ENCODE measurements at places on chromosomes 16 and 17.

DNA sequence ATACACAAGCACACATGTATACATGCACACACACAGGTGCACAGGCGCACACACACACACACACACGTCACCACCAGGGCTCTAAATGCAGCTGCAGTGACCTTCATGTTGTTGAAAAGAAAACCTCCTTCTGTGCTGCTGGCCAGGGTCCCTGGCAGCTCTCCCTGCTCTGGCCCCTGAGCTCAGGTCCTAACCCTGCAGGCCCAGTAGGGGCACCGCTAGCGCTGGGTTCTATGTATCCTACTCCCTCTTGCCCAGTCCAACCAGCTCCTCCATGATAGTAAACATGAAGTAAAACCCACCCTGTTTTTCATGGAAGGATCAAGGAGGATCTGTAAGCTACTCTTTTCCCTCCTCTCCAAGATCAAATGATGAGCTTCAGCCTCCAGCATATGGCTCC lies 172.8 kb downstream of the RBFOX3 start:
- no peaks in the 10 kb centered on the region for H3K4me1 ChIP-seq
- H3K27me3 ChIP-seq = peaks cover 2% of the 10 kb centered on the region
- no peak for DNase-seq
- no peak overlapping the region for H3K4me3 ChIP-seq
- H3K27ac ChIP-seq = no peak overlapping the region

- no peak overlapping the region for H3K27ac ChIP-seq
- H3K36me3 ChIP-seq = no peaks in the 10 kb centered on the region
- no peak overlapping the region for H3K4me3 ChIP-seq
- no peaks in the 10 kb centered on the region for H3K27me3 ChIP-seq
These were observed 301.4 kb upstream of the IRX3 start for GRCh38 chr16:54588026-54588425.

GRCh38 chr17:37815536-37815935 lies 70.7 kb upstream of the HNF1B start:
- H3K4me3 ChIP-seq = no peak overlapping the region
- no peak overlapping the region for H3K27ac ChIP-seq
- H3K27me3 ChIP-seq = peaks cover 43% of the 10 kb centered on the region
- H3K4me1 ChIP-seq = peaks cover 19% of the 10 kb centered on the region

- DNase-seq = peak; percentile 58
- peaks cover 61% of the 10 kb centered on the region for H3K4me1 ChIP-seq
- peaks cover 35% of the 10 kb centered on the region for H3K36me3 ChIP-seq
These were observed at the start of gene PYCARD for GRCh38 chr16:31202414-31203375. Gene PYCARD, minus strand, starts transcription at chr16:31202760. Its CDS starts 70 bp downstream, at chr16:31202690.

GRCh38 chr17:46192189-46192438 lies 1.1 kb downstream of the KANSL1 start:
- H3K36me3 ChIP-seq = peaks cover 39% of the 10 kb centered on the region
- DNase-seq = no peak
- peak overlapping the region; percentile 91 for H3K4me3 ChIP-seq
- H3K27ac ChIP-seq = peak overlapping the region; percentile 97

DNA sequence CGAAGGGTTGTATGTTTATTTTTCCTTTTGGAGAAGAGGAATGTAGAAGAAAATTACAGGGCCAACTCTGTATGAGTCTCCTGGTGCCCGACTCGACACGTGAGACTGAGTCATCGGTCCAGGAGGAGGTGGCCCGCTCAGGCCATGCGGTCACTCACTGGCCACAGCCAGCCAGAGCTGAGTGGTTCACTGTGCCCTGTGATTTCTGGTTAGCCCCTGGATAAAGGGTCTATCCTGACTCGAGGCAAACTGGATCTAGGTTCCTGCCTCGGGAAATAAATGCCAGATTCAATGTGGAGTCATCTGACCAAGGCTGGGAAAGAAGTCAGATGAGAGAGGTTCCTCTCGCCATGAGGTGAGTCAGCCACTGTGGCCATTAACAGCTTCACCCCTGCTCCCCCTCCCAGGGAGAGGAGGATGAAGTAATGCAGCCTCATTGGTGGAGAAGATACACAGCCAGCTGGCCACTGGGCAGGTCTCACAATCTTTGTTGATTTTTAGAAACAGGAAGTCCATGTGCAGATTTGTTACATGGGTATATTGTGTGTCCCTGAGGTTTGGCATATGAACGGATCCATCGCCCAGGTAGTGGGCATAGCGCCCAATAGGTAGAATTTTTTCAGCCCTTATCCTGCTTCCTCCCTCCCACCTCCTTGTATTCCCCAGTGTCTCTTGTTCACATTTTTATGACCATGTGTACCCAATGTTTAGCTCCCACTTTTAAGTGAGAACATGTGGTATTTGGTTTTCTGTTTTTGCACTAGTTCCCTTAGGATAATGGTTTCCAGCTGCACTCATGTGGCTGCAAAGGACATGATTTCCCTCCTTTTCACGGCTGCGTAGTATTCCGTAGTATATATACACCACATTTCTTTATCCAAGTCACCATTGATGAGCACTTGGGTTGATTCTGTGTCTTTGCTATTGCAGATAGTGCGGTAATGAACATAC lies 21.7 kb upstream of the USP36 start:
- H3K4me1 ChIP-seq = peaks cover 3% of the 10 kb centered on the region
- no peak for DNase-seq
- no peak overlapping the region for H3K27ac ChIP-seq
- H3K36me3 ChIP-seq = no peaks in the 10 kb centered on the region

- no peak overlapping the region for H3K27ac ChIP-seq
- peaks cover 5% of the 10 kb centered on the region for H3K4me1 ChIP-seq
These were observed 44.3 kb downstream of the ADCY9 start for GRCh38 chr16:4071686-4072561.

DNA sequence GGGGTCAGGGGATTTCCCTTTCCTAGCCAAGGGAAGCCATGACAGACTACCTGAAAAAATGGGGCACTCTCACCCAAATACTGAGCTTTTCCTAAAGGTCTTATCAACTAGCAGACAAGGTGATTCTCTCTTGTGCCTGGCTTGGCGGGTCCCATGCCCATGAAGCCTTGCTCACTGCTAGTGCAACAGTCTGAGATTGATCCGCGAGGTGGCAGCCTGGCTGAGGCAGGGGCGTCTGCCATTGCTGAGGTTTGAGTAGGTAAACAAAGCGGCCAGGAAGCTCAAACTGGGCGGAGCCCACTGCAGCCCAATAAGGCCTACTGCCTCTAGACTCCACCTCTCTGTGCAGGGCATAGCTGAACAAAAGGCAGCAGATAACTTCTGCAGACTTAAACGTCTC lies 152.6 kb upstream of the PMFBP1 start:
- no peaks in the 10 kb centered on the region for H3K27me3 ChIP-seq
- no peak overlapping the region for H3K27ac ChIP-seq
- no peak overlapping the region for H3K4me3 ChIP-seq
- H3K36me3 ChIP-seq = peaks cover 4% of the 10 kb centered on the region
- no peaks in the 10 kb centered on the region for H3K4me1 ChIP-seq
- no peak for DNase-seq

- peaks cover 47% of the 10 kb centered on the region for H3K4me1 ChIP-seq
- H3K4me3 ChIP-seq = peak overlapping the region; percentile 25
- H3K36me3 ChIP-seq = peaks cover 63% of the 10 kb centered on the region
- peak overlapping the region; percentile 80 for H3K27ac ChIP-seq
These were observed 16.3 kb upstream of the AURKB start for GRCh38 chr17:8226536-8227237.

- no peaks in the 10 kb centered on the region for H3K27me3 ChIP-seq
- peak overlapping the region; percentile 91 for H3K27ac ChIP-seq
- peaks cover 85% of the 10 kb centered on the region for H3K4me1 ChIP-seq
- peaks cover 69% of the 10 kb centered on the region for H3K36me3 ChIP-seq
- peak overlapping the region; percentile 89 for H3K4me3 ChIP-seq
These were observed 1.3 kb downstream of the ADCY7 start for GRCh38 chr16:50267651-50268050.

DNA sequence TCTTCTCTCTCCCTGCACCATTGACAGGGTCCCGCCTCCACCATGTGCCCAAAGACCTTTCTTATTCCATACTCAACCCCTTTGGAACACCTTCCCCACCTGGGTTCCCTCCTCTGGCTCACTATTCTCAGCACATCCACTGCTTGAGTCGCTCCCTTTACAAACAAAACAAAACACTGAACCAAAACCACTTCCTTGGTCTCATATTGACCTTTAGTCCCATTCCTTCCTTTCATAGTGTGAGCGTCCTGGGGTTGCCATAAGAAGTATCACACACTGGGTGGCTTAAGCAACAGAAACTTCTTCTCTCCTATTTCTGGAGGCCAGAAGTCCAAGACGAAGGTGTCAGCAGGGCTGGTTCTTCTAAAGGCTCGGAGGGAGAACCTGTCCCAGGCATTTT lies 6.1 kb upstream of the TNRC6C start:
- no peaks in the 10 kb centered on the region for H3K36me3 ChIP-seq
- no peak overlapping the region for H3K4me3 ChIP-seq
- H3K4me1 ChIP-seq = peaks cover 11% of the 10 kb centered on the region
- DNase-seq = no peak

DNA sequence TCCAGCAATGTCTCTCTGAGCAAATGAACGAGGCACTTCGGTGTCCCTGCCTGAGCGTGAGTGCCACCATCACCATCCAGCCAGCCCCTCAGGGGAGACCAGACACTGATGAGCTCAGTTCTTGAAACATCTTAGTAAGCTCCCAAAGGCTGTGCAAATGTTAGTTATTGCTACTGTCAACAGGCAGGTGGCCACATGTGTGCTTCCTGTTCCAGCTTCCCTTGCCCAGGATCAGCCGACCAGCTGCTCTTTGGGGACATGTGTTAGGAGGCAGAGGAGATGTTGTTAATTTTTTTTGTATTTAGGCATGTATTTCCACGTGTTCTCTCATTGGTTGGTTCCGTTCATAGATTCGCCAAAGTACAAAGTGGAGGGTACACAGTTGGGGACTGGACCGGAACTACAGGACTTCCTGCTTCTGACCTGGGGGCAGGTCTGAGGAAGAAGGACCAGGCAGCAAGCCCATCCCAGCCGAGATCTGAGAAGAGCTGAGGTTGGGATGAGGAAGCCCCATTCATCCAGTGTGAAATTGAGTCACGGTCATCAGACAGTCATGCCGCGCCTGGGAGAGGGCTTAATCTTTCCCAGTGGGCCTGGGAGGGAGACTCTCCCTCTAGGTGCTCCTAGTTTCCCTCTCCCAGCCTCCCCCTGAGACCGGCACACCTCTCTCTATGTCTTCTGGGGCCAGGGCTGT lies 3.8 kb downstream of the TTYH2 start:
- H3K27ac ChIP-seq = no peak overlapping the region
- H3K36me3 ChIP-seq = peaks cover 25% of the 10 kb centered on the region
- no peaks in the 10 kb centered on the region for H3K27me3 ChIP-seq
- H3K4me1 ChIP-seq = peaks cover 41% of the 10 kb centered on the region

DNA sequence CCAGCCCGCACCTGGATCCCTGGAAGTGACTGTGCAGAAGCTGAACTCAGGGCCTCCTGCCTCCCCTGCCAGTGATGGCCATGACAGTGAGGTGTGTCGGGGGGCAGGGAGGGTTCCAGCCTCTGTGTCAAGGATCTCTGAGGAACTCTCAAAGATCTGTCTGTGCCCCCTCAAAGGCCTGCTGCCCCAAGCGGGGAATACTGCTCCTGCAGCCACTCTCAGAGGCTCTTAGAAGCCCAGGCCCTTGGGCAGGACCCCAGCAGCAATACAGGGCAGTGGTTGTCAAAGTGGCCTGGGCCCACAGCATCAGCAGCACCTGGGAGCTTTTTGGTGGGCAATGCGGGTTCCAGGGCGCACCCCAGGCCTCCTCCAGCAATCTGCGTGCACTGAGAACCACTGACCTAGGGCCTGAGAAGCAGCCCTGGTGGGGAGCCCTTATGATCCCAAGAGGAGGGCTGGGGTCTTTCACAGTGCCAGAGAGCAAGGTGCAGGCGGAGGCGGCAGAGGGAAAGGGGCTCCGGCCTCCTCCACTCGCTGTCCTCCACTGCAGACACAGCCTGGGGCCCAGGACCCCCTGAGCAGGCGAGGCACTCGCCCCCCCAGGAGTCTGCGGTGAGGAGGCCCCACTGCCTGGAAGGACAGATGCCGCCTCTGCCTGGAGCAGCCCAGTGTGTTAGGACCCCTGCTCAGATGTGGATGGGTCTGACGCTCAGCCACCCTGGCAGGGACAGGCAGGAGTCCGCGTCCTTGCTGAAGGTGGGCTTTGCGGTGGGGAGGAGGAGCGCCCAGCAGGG lies 42.1 kb downstream of the ENGASE start:
- H3K27me3 ChIP-seq = no peaks in the 10 kb centered on the region
- no peak for DNase-seq
- no peak overlapping the region for H3K4me3 ChIP-seq
- no peaks in the 10 kb centered on the region for H3K4me1 ChIP-seq
- H3K36me3 ChIP-seq = no peaks in the 10 kb centered on the region

- H3K27ac ChIP-seq = no peak overlapping the region
- no peak for DNase-seq
- H3K36me3 ChIP-seq = no peaks in the 10 kb centered on the region
- no peaks in the 10 kb centered on the region for H3K4me1 ChIP-seq
- H3K4me3 ChIP-seq = no peak overlapping the region
- H3K27me3 ChIP-seq = peaks cover 2% of the 10 kb centered on the region
These were observed 7.5 kb upstream of the RASD1 start for GRCh38 chr17:17503566-17504130.

GRCh38 chr17:73901661-73902415 lies 257.6 kb upstream of the SDK2 start:
- no peak overlapping the region for H3K27ac ChIP-seq
- H3K4me1 ChIP-seq = peaks cover 4% of the 10 kb centered on the region
- peak overlapping the region; percentile 65 for H3K4me3 ChIP-seq

DNA sequence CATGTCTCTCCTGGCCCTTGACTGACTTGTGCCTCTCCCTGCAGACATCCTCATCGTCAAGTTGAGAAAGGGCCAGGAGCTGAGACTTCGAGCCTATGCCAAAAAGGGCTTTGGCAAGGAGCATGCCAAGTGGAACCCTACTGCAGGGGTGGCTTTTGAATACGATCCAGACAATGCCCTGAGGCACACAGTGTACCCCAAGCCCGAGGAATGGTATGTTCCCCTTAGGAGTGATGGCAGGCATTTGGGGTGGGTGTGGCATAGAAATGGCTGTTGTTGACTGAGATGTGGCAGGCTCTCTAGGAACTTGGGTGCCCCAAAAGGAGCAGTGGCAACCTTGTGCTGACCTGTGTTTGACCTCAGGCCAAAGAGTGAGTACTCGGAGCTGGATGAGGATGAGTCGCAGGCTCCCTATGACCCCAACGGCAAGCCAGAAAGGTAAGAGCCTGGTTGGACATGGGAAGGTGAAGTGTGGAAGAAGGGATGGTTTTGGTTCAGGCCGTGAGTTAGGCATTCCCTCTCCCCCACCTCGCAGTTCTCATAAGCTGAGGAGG lies 7.5 kb downstream of the POLR2C start:
- no peaks in the 10 kb centered on the region for H3K27me3 ChIP-seq
- H3K36me3 ChIP-seq = peaks cover 50% of the 10 kb centered on the region
- no peak overlapping the region for H3K27ac ChIP-seq
- H3K4me1 ChIP-seq = peaks cover 10% of the 10 kb centered on the region
- no peak overlapping the region for H3K4me3 ChIP-seq
- DNase-seq = no peak

DNA sequence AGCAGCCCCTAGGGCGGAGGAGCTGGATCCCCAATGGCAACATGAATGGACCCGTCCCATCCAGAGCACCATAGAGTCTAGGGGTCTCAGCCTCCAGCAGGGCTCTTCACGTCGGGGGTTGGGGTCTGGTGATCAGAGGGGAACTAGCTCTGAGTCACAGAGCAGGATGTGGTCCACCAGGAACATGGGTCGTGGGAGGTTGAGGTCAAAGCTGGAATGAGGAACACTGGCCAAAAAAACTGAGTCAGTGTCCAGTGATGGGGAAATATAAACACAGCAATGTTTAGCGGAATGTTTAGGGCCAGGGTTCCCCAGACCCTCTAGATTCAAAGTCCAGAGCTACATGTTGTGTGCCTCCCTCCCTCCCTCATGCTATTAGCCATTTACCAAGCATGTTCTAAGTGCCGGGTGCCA lies 79.1 kb upstream of the C16orf82 start:
- DNase-seq = no peak
- no peak overlapping the region for H3K27ac ChIP-seq

Data from activated CD4-positive, alpha-beta memory T cell treated with anti-CD3 and anti-CD28 coated beads, Interleukin-2, amount 10 ng/mL, durations not matched to agents 7 days and 5 days (primary cell).